ENCODE measurements at places on chromosomes 1 and 21.
A peak's percentile ranks its signal among the peaks of the same experiment; 100 is the strongest.

GRCh38 chr1:231590453-231591198, 36.0 kb upstream of the DISC1 start:
- peak; percentile 73 for DNase-seq

DNA sequence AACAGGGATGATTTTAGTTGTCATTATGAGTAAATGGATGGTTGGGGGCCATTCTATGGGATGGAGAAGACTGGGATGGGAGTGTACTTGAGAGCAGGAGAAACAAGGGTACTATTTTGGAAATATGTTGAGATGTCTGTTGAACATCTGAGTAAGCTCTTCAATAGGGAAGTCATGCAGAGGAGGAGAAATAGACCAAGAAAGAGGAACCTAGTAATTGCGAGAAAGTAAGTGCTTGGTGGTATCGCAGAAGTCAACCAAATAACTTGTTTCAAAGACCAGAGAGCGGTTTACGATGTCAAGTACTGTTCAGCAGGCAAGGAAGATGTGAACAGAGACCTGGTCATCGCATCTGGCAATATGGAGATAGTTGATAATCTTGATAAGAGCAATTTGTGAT, 22.4 kb upstream of the CHRM3 start:
- DNase-seq: no peak

GRCh38 chr1:193309936-193310475, 123.6 kb upstream of the B3GALT2 start:
- no peak for DNase-seq

DNA sequence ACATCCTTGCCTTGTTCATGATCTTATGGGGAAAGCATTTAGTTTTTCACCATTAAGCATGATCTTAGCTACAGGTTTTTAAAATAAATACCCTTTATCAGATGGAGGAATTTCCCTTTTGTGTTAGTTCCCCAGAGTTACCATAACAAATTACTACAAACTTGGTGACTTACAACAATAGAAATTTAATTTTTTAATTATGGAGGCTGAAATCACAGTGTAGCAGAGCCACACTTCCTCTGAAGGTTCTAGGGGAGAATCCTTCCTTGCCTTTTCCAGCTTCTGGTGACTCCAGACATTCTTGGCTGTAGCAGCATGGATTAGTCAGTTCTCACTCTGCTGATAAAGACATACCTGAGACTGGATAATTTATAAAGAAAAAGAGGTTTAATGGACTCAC, 18.5 kb downstream of the MIGA1 start:
- no peak for DNase-seq

DNA sequence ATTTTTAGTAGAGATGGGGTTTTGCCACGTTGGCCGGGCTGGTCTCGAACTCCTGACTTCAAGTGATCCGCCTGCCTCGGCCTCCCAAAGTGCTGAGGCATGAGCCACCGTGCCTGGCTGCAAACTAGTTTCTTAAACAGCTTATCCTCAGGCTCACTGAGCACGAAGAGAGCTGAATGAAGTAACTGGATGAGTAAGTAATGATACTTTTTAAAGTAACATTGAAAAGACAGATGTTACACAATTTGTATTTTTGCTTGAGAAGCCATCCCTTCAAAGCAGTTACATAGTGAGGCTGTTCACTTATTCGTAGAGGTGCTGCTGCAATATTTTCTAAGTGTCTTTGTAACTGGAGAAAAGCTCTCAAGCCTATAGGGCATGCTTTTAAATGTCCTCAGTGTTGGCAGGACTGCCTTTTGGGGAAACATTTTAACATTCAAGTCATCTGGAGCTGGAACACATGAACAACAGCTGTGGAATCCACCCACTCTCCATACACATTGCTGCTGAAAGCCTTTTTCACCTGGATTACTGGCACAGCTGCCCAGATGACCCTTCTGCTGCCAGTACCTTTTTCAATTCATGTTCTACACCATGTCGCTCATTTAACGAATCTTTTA, 2.7 kb upstream of the YBX1 start:
- DNase-seq: no peak

DNA sequence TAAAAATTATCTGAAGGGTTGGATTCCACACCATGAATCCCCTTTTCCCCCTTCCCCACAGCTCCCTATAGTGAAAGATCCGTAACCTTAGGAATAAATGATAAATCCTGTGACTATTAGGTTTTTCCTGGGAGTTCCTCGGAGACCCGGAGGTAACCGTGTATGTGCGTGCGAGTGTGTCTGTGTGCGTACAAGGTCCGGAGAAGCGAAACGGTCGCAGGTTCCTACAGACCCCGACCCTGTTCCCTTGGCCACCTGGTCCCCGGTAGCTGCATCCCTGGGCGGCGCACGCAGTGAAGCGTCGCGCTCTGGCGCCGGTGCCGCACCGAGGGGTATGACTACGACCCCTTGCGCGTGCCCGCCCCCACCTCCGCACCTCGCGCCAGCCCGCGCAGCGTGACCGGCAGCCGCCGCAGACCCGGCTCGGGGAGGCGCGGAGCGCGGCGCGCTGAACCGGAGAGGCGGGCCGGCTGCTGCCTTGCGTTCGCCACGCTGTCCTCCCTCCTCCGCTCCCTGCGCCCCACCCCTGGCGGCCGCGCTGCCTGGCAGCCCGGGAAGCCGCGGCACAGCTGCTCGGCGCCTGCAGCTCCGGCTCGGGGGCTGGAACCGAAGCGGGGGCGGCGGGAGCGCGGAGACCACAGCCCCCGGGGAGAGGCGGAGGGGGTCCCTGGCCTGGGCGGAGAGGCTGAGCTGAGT, at the start of gene AK5:
Gene AK5, plus strand, starts transcription at position 529 of the 696 bp plus-strand sequence. CDS start 295 bp downstream, outside the sequence.
- DNase-seq: peak; percentile 87

DNA sequence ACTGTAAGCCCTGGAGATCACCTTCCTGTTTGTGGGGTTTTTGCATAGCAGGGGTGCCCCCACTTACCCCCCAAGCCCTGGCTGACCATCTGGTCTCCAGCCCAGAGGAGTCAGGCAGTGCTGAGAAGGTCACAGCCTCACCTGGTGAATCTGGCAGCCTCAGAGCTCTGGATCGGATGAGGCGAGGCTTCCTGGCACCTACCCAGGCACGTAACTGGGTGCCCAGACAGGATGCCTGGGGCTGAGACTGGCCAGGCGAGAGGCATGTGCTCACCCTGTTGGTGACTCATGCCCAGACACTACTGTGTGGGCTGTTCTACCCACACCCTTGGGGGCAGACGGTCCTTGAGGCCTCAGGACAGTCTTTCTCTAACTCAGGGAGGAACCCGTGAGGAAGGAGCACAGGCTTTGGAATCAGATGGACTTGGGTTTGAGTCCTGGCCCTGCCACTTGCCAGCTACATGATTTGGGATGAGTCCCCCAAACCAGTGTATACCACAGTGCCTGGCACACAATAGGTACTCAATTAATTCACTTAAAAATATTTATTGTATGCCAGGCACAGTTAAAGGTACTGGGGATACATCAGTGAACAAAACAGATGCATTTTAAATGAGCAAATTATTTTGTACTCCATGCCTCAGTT, 15.1 kb upstream of the PADI3 start:
- no peak for DNase-seq

DNA sequence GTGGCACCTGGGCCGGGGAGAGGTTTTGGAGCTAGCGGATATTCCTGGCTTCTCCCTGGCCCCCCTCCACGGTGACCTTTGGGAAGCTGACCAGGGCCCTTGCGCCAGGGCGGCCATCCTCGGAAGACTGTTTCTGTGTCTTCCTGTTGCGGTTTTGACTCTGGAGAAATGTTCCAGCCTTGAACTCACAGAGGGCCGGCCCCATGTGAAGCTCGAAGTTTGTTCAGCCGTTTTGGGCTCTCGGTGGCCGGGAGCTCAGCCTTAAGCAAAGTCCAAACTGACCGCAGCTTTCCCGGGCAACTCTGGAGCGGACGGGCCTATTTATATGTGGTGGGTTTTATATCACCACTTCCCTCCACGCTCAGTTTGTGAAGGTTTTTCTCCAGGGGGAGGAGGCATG, 17.0 kb upstream of the WNT4 start:
- DNase-seq: no peak

DNA sequence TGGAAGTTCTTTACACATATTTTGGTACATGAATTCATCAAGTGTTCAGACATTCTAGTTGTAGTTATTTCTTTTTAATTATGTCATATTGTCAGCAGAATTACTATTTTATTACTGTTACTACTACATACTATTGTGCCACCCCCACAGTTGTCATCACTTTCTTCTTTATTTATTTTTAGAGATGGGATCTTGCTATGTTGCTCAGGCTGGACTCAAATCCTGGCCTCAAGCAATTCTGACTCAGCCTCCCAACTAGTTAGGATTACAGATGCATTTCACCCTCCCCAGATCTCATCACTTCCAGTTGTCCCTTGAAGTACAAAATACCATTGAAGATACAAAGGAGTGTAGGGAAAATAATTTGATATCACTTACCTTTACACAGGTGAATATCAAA, 258.0 kb downstream of the KCTD3 start:
- DNase-seq: no peak

- DNase-seq: no peak
Measured at GRCh38 chr1:196960854-196961253, 16.5 kb upstream of the CFHR5 start.

DNA sequence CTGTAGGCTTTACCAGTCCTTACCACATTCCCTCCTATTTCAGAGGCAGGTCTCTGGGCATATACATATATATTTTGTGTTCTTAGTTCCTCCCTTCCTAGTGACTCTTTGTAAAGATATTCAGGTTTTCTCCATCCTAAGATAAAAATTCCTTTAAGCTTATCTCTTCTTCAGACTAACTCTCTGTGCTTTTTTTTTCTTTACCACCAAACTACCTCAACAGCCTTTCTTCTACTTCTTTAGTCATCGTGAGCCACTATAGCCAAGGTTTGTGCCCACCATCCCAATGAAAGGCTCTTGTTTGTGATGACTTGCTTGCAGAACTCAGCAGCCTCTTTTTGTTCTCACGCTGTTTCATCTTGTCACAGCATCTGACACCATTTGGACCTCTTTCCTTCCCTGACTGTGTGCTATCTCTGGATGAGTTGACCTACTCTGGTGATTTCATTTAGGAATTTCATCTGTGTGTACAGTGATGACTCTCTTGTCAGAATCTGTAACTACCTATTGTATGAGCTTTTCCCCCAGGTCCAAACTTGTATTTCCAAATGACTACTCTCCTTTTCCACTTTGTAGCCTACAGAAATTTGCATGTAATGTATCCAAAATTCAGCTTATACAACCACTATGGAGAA, 59.0 kb upstream of the MACF1 start:
- DNase-seq: no peak

GRCh38 chr21:29007810-29008209, 11.3 kb downstream of the RWDD2B start:
- DNase-seq: no peak

Data from D341Med (cell line).